ENCODE measurements at places on chromosomes 16 and 17. TPM values are rescaled to one million over a fixed set of nuclear protein-coding genes. Genes with fewer than 3 reads are reported as not detected.

The TEX14 gene
- under 0.01 TPM for total RNA-seq

GRCh38 chr16:11708421-11708820 lies 34.2 kb downstream of the TXNDC11 start:
- H3K4me3 ChIP-seq: no peak overlapping the region
- H3K27me3 ChIP-seq: no peaks in the 10 kb centered on the region
- no peak overlapping the region for H3K27ac ChIP-seq
- DNase-seq: peak; percentile 56

DNA sequence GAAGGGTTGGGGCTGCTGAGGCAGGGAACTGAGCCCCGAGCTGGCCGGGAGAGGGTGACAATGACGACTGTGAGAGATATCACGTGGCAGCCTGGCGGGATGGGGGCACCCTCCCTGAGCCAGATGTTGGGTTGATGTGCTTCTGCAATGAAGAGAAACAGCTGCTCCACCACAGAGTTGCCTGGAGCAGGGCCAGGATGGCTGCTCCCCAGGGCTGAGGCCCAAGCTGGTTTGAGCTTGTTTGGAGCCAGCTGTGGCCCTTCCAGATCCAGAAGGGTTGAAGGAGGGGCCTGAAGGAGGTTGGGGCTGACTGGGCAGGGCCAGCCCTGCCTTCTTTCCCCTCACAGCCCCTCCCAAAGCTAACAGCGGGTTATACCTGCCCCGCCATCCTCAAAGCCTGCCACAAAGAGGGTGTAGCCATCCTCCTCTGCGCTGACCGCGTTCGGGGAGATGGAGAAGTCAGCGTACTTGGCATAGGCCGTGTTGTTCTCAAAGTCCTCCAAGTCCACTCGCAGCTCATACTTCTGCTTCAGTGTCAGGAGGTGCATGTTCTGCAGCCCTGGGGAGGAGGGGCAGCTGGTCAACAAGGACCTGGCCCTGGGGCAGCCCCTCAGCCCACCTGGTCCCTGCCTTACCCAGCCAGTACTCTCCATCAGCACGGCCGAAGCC lies 2.1 kb downstream of the MFAP4 start:
- H3K27me3 ChIP-seq: no peaks in the 10 kb centered on the region
- peak overlapping the region; percentile 59 for H3K27ac ChIP-seq
- peak overlapping the region; percentile 56 for H3K4me3 ChIP-seq

DNA sequence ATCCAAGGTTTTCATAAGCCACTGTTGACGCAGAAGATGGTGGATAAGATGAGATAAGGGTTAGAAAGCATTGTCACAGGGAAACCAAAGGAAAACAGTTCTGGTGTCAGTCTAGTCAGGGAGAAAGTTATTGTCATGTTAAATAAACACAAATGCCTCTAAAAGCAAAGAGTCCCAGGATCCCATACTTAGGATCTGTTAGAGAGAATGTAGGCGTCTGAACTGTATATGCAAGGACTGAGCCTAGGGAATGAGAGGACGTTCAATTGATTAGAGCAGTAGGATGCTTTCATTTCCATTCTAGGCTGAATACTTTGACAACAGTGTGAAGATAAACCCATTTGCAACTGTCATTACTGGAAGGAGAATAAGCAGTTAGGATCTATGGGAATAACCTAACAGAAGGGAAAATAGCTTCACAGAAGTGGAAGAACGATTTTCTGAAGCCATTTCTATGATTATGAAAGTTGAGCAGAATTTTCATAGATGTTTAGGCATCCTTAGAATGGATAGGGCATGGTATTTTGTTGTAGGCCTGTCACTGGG lies 1149.1 kb upstream of the CDH8 start:
- H3K4me1 ChIP-seq: no peaks in the 10 kb centered on the region
- DNase-seq: no peak
- no peaks in the 10 kb centered on the region for H3K27me3 ChIP-seq
- no peaks in the 10 kb centered on the region for H3K36me3 ChIP-seq

DNA sequence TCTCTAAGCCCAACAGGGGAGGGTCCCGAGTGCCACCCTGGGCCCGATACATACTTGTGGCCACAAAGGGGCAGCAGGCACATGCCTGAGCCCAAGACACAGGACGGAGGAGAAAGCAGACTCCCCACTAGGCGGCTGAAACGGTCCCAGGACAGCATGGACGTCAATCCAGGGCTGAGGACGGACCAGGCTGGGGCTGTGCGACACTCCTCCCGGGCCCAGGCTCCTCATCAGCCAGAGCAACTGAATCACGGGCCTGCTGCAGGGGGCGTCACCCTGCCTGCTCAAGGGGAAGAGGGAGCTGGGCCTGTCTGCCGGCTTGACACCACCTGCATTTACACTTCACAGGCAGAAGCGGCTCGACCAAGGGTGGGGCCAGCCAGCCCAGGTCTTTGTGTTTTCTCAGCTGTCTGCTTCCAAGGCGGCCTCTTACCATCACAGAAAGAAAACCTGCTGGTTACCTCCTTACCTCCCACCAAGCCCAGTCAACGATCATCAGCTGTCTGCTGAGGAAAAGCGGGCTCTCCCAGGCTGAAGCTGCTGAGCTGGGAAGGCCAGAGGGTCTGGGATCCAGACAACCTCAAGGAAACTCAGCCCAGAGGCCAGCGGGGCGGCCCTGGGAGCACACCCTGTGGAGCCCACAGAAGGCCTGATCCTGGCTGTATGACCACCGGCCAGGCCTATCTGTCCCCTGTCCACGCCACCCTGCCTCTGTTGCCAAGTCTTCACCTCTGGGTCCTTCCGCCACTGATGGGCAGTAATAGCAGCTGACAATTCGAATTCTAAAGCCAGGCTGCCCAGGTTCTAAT lies 26.4 kb downstream of the KIFC3 start:
- H3K27me3 ChIP-seq: no peaks in the 10 kb centered on the region
- peak; percentile 42 for DNase-seq
- H3K27ac ChIP-seq: no peak overlapping the region
- peaks cover 7% of the 10 kb centered on the region for H3K36me3 ChIP-seq
- H3K4me3 ChIP-seq: no peak overlapping the region

DNA sequence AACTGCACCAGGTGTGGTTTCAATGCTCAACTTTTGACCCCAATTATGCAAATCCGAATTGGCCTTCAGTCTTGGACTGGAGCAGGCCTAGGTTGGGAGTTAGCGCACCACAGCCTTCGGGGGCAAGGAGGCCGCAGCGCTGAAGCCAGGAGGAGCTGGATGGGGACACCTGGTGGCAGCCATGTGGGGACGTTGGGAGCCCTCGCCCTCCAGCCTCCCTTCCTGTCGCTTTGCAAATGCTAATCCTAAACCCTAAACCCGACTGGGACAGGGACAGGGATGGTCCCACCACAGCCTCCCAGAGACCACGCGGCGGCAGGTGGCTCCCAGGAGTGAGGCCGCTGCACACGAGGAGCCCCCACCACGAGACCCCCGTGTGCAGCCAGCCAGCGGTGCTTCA lies 58.7 kb downstream of the KLHDC4 start:
- no peaks in the 10 kb centered on the region for H3K27me3 ChIP-seq
- no peak for DNase-seq
- H3K4me3 ChIP-seq: no peak overlapping the region
- H3K27ac ChIP-seq: no peak overlapping the region

DNA sequence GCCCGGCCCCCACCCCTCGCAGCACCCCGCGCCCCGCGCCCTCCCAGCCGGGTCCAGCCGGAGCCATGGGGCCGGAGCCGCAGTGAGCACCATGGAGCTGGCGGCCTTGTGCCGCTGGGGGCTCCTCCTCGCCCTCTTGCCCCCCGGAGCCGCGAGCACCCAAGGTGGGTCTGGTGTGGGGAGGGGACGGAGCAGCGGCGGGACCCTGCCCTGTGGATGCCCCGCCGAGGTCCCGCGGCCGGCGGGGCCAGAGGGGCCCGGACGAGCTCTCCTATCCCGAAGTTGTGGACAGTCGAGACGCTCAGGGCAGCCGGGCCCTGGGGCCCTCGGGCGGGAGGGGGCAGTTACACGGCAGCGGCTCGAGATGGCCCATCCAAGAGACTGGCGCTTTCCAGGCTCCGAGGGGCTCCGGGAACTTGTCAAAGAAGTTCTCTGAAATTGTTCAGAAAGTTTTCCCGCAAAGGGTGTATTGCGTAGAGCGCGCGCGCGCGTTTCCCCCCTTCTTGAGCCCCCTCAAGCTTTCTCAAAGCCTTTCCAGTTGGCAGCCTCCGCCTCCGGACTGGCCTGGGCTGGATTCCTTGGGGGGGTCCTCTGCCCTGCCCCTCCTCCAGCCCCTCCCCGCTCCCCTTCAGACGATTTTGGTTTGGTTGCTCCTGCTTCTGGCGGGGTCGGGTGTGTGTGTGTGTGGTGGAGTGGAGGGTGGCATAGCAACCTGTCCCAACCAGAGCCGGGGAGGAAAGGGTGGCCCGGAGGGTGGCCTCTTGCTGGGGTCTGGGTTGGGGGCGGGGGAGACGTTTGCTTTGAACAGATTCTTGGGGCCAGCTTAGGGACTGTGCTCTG lies 504 bp downstream of the ERBB2 start:
- H3K36me3 ChIP-seq: no peaks in the 10 kb centered on the region
- H3K27me3 ChIP-seq: no peaks in the 10 kb centered on the region
- H3K27ac ChIP-seq: peak overlapping the region; percentile 32
- H3K4me1 ChIP-seq: peaks cover 4% of the 10 kb centered on the region

The SLC12A3 gene
- not detected for total RNA-seq

The NOXO1 gene
- under 0.01 TPM for total RNA-seq

DNA sequence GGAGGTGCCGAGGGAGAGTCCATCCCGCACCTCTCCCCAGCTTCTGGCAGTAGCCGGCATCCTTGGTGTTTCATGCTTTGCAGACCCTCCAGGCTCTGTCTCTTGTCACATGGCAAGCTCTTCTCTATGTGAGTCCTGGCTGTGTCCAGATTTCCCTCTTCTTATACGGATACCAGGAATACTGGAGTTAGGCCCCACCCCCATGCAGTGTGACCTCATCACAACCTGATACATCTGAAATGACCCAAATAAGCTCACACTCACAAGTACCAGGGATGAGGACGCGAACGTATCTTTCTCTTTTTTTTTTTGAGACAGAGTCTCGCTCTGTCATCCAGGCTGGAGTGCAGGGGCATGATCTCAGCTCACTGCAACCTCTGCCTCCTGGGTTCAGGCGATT lies 23.3 kb downstream of the TRAP1 start:
- peaks cover 2% of the 10 kb centered on the region for H3K36me3 ChIP-seq
- no peaks in the 10 kb centered on the region for H3K27me3 ChIP-seq
- no peak overlapping the region for H3K27ac ChIP-seq
- DNase-seq: no peak
- no peak overlapping the region for H3K4me3 ChIP-seq

DNA sequence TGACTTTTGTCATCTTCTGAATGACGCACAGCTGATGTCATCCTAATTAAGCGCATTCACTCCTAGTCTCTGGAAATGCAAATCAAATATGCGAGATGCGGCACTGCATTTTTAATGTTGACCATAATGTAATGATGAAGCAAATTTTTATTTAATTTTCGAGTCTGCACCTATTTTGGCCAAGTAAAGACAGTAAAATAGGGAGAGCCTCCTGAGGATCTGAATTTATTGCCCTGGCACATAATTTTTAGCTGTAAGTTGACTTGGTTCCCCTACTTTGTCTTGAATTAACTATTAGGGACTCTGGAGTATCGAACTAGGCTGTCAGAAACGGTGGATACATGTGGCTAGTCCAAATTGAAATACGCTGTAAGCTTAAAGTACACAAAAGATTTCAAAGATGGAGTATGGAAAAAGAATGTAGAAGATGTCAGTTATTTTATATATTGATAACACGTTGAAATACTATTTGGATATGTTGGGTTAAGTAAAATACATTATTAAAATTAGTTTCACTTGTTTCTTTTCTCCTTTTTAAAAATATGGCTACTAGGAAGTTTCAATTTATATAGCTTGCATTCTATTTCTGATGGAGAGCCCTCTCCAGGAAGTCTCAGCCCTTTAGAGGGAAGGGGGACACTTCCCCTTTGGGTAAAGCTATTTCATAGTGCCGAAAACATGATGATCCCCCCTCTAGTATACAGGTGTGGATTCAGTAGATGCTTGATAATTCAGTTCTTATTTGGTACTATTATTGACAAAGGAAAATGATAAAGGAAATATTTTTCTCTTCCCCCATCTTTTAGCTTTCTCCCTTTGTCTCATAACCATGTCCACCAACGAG lies 991 bp downstream of the KPNA2 start:
- no peaks in the 10 kb centered on the region for H3K27me3 ChIP-seq
- peaks cover 5% of the 10 kb centered on the region for H3K36me3 ChIP-seq
- peak; percentile 66 for DNase-seq
- peaks cover 2% of the 10 kb centered on the region for H3K4me1 ChIP-seq
- peak overlapping the region; percentile 93 for H3K4me3 ChIP-seq

DNA sequence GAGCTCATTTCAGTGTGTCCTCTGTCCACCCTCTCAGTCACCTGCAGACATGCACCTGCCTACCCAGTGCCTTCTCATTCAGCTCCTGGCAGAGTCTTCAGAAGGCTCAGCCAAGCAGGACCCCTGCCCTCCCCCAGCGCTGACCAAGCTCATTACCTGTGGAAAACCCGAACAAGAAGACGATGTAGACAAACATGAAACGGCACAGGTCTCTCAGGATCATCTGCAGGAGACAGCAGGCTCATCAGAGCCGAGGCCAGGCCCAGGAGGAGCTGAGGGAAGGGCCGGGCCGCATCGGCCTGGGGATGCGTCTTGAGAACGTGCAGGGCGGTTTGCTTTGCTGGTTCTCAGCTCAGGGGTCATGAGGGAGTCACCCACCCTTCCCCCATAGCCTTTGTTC lies 19.4 kb upstream of the TRPV3 start:
- DNase-seq: no peak
- H3K4me3 ChIP-seq: no peak overlapping the region
- no peaks in the 10 kb centered on the region for H3K4me1 ChIP-seq
- H3K27me3 ChIP-seq: no peaks in the 10 kb centered on the region

The BAHCC1 gene
- 3.9 TPM for total RNA-seq

- no peaks in the 10 kb centered on the region for H3K36me3 ChIP-seq
- H3K4me1 ChIP-seq: no peaks in the 10 kb centered on the region
- no peak overlapping the region for H3K4me3 ChIP-seq
- no peaks in the 10 kb centered on the region for H3K27me3 ChIP-seq
- DNase-seq: peak; percentile 0
Measured at GRCh38 chr16:73882033-73882432, 414.6 kb upstream of the PSMD7 start.

The SLC38A8 gene
- not detected for total RNA-seq

The TNP2 gene
- total RNA-seq: not detected

DNA sequence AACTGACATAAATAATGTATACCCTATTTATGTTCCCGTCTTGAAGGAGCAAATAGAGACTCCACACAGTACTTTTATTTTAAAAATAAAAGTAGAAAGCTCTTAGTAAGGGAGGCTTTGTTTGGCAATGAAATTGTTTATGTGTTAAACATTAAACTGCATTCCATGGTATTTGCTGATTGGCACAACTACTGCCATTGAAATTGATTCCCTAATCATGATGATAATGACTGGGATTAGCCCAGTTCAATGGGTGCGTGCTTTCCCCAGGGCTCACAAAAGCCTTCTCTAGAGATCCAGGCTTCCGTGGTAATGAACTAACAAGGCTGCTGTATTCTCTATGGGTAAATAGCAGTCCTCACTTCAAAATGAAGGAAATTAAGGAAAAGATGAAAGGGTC lies 67.5 kb downstream of the GPRC5B start:
- H3K4me1 ChIP-seq: no peaks in the 10 kb centered on the region
- no peak overlapping the region for H3K4me3 ChIP-seq
- H3K36me3 ChIP-seq: no peaks in the 10 kb centered on the region
- no peak overlapping the region for H3K27ac ChIP-seq
- H3K27me3 ChIP-seq: no peaks in the 10 kb centered on the region
